Fibroblast of skin of right quadriceps (primary cell): ENCODE measurements at places on chromosomes 7 and 10.

DNA sequence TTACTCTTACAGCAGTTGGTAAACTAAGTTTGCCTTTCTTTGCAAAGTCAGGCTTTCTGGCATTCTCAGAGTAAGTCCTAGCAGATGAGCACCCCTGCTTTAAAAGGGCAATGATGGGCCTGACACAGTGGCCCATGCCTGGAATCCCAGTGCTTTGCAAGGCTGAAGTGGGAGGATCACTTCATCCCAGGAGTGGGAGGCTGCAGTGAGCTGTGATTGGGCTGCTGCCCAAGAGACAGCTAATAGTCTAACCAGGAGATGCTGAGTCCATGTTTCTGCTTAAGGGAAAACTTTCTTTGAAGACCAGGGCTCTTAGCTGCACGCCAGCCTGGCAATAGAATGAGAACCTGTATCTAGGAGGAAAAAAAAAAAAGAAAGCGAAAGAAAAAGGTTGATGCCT, 100.2 kb upstream of the MPP7 start:
- DNase-seq, result no peak

GRCh38 chr7:132878204-132878919, 203.5 kb downstream of the CHCHD3 start:
- DNase-seq, result no peak

GRCh38 chr10:78656417-78657162, 412.2 kb upstream of the ZMIZ1 start:
- no peak for DNase-seq

DNA sequence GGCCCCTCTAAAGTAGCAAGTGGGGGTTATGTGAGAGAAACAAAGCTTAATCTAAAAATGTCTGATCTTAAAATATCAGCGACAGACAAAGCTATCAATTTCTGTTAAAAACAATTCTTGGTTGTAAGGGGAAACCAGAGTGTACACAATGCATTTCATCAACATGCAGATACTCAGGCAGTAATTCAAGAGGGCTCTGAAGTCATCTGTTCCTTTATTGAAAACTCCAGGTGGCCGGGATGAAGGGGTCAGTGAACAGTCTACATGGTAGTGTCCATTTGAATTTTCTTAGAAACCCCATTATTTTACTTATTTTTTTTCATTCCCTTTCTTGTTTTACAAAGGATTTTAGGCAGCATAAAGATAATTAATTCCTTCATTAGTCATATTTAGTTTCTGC, 36.7 kb upstream of the BTBD16 start:
- DNase-seq, result no peak

- DNase-seq, result no peak
Observed at GRCh38 chr7:158606129-158606528, 18.5 kb upstream of the PTPRN2 start.

GRCh38 chr7:142956951-142957623, 5.1 kb downstream of the KEL start:
- DNase-seq, result no peak

DNA sequence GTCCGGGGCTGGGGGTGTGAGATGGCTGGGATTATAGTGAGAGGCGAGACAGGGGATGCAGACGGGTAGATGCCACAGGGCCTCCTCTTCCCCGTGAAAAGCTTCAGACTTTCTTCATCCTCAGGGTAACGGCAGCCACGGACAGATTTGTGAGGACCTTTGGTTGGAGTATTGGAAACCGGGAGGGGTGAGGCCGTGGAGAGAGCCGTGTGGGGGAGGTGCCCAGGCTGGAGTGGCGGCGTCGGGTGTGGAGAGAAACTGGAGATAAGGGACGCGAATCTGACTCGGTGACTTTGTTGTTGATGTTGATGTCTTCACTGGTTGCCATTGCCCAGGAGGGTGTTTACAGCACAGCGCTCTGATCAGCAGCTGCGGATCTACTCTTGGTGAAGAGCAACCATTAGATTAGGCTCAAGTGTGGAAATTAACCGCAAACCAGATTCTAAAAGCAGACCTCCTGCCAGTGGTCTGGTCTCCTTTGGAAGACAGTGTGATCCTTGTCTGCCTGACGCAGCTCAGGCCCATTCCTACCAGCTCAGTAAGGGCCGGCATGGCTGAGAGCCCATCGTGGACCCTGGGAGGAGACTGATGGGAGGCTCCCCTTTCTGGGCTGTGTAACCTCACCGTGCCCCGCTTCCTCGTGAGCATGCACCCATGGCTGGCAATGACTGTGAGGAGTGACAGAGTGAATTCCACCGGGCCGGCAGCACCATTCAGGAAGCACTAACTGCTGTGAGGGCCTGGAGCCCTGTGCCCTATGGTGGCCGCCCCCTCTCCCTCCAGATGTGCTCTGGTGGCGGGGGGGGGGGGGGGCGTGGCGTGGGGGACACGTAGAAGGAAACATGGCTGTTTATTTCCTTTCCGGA, 90.3 kb downstream of the INPP5A start:
- peak; percentile 31 for DNase-seq

GRCh38 chr10:55466806-55467504, 665.9 kb upstream of the PCDH15 start:
- DNase-seq, result no peak

GRCh38 chr10:78130966-78131710, 97.5 kb downstream of the RPS24 start:
- DNase-seq, result no peak

GRCh38 chr10:132846631-132847415, 60.9 kb upstream of the NKX6-2 start:
- no peak for DNase-seq

GRCh38 chr10:122298598-122299301, 27.7 kb downstream of the BTBD16 start:
- peak; percentile 73 for DNase-seq
